ENCODE measurements at places on chromosomes 7 and 10. TPM values are rescaled to one million over a fixed set of nuclear protein-coding genes. Genes with fewer than 3 reads are reported as not detected.

DKK1 gene
- total RNA-seq, result 3.3 TPM

DGKI gene
- 2.3 TPM for total RNA-seq

GNAI1 gene
- total RNA-seq, result 65.8 TPM

ASIC3 gene
- 4.7 TPM for total RNA-seq

AGR2 gene
- 0.40 TPM for total RNA-seq

LIPJ gene
- 0.13 TPM for total RNA-seq

AKR1C4 gene
- not detected for total RNA-seq

ASB10 gene
- total RNA-seq, result not detected

NPTX2 gene
- 3.8 TPM for total RNA-seq

PAPSS2 gene
- 32.3 TPM for total RNA-seq

TMEM273 gene
- total RNA-seq, result 35.1 TPM

RBP3 gene
- total RNA-seq, result not detected

EXOSC1 gene
- total RNA-seq, result 37.0 TPM

ZNF655 gene
- 62.0 TPM for total RNA-seq

PTF1A gene
- total RNA-seq, result not detected

AS3MT gene
- 0.49 TPM for total RNA-seq

DNA sequence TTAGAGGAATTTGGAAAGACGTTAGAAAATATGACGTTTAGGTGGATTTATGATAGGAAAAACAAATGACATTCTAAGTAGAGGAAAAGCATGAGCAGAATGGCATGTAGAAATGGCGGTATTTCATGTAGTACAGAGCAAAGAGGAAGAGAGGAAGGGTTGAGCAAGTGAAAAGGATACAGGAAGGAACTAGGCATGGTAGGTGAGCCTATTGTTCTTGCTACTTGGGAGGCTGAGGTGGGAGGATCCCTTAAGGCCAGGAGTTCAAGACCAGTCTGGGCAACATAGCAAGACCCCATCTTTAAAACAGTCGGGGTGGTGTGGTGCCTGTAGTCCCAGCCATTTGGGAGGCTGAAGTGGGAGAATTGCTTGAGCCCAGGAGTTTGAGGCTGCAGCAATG, 1.2 kb downstream of the GTPBP10 start:
- no peak for DNase-seq

DNA sequence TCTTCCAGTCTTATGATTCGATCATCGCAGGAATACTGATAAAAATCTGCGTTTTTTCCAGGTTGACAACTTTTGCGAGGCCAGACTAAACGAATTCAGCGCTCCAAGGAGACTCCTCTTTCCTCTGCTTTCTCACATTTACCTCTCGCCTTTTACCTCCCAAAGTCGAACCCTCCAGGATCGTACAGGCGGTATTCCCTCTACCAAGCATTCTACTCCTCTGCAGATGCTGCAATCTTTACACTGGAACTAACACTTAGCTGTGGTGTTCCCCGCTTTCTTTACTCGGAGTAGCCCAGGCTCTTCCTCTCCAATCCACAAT, 449 bp downstream of the NUDT5 start:
- DNase-seq, result no peak

DNA sequence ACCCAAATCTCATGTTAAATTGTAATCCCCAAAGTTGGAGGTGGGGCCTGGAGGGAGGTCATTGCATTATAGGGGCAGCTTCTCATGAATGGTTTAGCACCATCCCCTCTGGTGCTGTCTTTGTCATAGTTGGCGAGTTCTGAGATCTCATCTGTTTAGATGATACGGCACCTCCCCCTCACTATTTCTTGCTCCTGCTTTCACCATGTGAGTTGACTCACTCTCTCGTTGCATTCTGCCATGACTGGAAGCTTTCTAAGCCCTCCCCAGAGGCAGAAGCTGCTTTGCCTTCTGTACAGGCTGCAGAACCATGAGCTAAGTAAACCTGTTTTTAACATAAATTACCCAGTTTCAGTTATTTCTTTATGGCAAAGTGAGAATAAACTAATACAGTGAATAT, 18.9 kb upstream of the ZNF138 start:
- DNase-seq, result no peak

DNA sequence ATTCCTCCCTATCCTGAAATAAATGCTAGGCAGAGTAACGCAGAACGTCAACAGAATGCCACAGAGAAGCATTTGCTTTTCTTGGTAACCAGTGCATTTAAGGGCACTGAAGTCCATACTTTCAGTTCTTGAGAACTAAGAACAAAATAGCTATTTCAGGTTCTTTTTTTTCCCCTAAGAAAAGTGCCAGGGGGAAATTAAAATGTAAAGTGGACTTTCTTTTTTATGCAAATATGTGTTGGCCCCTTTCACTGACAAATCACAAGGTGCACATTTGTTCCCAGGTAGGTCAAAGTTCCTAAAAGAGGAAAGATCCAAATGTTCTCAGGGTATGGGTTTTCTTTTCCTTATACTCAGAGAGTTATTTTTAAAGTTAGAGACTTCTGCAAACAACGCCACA, 151.5 kb downstream of the HPSE2 start:
- DNase-seq, result no peak

DNA sequence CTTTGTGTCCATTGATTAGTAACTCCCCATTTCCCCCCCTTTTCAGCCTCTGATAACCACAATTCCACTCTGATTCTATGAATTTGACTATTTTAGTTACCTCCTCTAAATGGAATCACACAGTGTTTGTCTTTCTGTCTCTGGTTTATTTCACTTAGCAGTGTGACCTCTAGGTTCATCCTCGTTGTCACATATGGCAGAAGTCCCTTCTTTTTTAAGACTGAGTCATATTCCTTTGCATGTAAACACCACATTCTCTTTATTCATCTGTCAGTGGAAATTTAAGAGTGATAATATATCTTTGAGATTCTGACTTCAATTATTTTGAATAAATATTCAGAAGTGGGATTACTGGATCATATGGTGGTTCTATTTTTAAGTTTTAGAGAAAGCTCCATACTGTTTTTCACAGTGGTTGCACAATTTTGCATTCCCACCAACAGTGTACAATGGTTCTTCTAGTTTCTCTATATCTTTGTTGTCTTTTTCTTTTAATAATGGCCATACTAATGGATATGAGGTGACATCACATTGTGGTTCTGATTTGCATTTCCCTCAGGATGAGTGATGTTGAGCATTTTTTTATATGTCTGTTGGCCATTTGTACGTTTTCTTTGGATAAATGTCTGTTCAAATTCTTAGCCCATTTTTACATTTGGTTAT, 126.1 kb upstream of the GRB10 start:
- no peak for DNase-seq

GRCh38 chr10:21740989-21741388, 207.0 kb downstream of the MLLT10 start:
- no peak for DNase-seq

GRCh38 chr10:63603709-63604445, 82.7 kb downstream of the REEP3 start:
- no peak for DNase-seq

- DNase-seq, result no peak
Observed at GRCh38 chr7:26147030-26147429, 5.0 kb upstream of the NFE2L3 start.

GRCh38 chr7:40455485-40455884, 320.7 kb downstream of the SUGCT start:
- DNase-seq, result no peak

- DNase-seq, result no peak
Observed at GRCh38 chr10:86176850-86177536, 189.6 kb downstream of the GRID1 start.

- no peak for DNase-seq
Observed at GRCh38 chr10:11918384-11918783, 95.2 kb downstream of the PROSER2 start.

DNA sequence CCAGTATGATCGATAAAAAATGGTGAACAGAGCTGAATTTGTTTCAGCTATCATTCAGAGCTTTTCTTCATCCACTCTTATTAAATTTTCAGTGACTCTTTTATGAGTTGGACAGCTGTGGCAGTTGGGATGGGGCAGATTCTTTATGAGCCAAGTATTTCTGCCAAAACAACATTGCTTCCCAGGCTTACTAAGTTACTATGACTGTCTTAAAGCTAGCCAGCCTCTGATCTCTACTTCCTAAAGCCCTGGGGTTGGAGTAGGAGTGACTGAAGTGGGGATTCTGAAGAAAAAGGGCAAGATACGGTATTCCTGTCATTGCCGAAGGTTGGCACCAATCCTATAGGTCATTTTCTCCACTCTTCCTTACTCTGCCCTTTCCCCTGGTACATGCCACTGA, 12.7 kb downstream of the RPP30 start:
- no peak for DNase-seq

- DNase-seq, result peak; percentile 34
Observed at GRCh38 chr10:97456686-97457065, 10.7 kb downstream of the ZDHHC16 start.

DNA sequence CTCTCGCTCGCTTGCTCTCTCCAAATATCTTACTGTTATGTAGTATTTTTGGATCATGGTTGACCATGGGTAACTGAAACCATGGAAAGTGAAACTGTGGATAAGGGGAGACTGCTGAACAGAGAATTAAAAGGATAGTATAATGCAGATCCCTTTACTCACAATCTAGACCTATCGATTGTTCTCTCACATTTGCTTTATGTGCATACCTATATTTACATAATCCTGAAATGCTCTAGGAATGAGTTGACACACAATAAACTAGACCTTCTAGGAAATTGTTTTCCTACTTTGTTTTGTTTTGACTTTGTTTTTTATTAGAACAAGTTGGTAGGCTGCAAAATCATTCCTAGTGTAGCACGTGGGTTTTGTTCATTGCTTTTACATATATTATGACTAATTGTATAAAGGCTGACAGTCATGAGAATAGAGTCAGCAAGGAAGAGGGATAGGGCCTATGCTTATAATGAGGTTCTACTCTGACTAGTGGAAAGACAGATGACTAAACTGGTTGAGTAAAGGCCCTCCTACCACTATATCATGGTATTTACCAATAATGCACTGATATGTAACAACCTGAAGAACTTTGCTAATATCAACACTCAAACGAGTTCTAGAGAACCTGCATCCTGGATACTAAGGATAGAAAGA, 175.3 kb upstream of the TARP start:
- no peak for DNase-seq

DNA sequence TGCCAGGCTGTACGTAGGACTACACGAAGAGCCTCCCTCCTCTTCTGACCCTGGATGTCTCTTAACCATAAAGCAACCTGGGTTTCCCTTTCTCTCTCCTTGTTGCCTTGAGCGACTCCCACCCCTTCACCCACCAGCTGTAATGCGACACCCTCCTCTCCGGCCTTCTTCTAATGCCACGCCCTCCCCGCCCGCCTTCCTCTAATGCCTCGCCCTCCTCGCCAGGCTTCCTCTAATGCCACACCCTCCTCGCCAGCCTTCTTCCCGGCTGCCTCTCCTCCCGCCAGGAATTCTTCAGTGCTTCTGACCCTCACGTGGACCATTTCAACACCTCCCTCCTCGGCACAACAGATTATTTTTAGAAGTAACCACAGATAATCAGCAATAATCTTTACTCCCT, 348.5 kb upstream of the SHH start:
- DNase-seq, result no peak

Measured in sciatic nerve (tissue), 2 donors.